ENCODE measurements at places on chromosomes 1 and 21.
A peak's percentile ranks its signal among the peaks of the same experiment; 100 is the strongest.

DNA sequence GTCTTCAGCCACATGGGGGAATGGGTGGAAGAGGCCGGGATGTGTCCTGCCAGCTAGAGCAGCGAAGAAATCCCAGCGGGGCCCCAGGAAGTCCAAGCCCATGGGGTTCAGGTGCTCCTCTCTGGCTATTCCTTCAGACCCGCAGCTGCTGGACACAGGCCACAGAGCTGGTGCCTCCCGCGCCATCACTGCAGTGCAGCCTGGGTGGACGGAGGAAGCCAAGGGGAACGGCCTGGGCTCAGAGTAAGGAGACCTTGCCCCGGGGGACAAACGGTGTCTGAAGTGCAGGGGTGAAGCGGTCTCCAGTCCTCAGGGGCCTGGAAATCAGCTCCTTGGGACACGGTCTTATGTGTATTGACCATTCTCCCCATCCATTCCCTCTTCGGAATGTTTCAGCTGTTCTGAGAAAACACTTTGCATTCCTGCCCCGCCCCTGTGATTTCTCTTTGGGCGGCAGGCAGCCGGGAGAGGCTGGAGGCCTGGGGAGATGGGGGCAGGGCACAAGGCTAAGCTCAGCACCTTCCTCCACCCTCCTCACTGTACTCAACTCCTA is 18.4 kb downstream of the MTHFR start:
- DNase-seq: no peak

GRCh38 chr1:14061204-14061603 is 361.2 kb downstream of the PRDM2 start:
- DNase-seq: no peak

DNA sequence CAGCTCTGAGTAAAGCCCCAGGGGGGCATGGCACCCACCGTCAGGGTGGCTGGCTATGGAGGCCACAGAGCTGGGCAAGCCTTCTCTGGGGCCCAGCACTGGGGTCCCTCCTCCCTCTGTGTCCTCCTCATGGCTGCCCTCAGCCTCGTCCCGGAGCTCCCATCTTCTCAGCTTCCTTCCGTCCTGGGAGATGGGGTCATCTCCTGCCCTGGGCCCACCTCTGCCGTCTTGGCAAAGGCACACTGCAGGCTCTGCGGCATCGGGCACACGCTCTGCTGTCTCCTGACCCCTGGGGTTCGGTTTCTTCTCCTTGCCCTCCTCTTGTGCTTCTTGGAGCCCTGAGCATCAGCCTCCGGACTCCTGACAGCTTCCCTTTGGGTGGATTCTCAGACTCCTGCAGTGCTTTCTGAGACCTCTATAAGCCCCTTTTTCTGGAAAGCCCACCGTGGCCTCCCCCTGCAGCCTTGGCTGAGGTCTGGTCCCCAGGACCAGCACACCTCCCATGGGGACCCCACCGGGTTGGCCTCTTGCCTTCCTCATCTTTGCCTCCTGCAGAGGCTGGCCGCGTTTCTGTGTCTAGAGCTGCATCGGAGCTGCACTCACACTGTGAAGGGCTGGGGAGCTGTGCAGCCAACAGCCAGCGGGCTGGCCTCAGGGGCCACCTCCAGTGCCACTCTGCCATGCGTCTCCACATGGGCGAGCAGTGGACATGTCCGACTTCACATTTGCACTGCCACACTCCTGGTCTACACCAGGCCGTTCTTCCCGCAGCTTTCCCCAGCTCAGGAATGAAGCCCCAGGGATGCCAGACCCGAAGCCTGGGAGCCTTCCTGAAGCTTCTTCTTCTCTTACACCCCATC is 11.6 kb downstream of the UMODL1 start:
- DNase-seq: no peak

- no peak for DNase-seq
These were observed 136.7 kb upstream of the C1orf105 start for GRCh38 chr1:172283766-172284165.

DNA sequence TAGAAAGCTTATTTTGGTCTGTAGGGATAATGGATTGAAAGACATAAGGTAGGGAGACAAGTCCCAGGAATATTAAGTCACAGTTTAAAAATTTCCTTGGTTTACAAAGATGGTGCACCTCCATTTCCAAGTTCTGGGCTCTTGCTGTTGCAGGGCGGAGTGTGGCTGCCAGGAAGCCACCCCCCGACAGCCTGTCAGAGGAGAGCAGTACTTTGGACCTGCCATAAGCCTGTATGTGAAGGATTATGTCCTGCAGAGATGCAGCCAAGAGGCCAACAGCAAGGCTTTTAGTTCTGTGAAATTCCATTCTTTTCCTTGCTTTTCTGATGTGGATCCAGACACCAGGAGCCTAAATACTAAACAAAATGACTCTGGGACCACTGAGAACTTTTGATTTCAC is 31.9 kb upstream of the GTF2B start:
- DNase-seq: no peak

GRCh38 chr1:51044199-51044598 is 57.8 kb upstream of the C1orf185 start:
- no peak for DNase-seq

GRCh38 chr1:200654660-200655059 is 15.0 kb downstream of the DDX59 start:
- no peak for DNase-seq

GRCh38 chr1:241608379-241609033 is 31.7 kb downstream of the CHML start:
- no peak for DNase-seq

DNA sequence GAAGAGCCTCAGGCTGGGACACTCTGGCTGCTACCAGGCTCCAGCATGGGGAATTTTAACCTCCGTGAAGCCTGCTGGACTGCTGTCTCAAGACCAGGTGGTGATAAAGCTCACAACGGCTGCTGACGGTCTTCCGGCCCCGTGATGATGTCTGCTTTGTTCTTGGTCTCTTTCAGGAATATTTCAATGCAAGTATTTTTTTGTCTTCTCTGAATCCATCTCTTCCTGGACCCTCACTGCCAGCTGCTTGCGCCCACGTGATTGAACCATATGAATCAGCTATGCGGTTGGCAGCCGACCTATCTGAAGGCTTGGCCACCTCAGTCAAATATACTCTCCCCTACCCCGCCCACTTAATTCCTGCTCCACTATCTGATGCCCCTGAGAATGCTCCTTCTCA is 14.6 kb upstream of the SLC6A17 start:
- no peak for DNase-seq

- no peak for DNase-seq
These were observed 2.1 kb upstream of the AHCTF1 start for GRCh38 chr1:246933893-246934292.

GRCh38 chr1:67832737-67833601 is at the start of gene GNG12:
Gene GNG12 (minus strand): TSS chr1:67833467. CDS start chr1:67707686, 125,781 bp downstream.
- DNase-seq: peak; percentile 89

DNA sequence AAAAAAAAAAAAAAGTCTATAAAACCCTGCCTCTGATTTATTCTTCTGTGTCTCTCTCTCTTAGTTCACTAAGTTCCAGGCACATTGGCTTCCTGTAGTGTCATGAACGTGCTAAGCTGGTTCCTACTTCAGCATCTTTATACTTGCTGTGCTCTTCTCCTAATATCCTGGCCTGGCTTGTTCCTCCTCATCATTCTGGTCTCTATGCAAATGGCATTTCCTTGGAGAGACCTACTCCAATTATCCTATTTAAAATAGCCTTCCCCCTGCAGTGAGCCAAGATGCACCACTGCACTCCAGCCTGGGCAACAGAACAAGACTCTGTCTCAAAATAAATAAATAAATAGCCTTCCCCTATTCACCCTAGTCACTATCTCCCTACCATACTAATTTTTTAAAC is 9.7 kb upstream of the CLCC1 start:
- DNase-seq: no peak

DNA sequence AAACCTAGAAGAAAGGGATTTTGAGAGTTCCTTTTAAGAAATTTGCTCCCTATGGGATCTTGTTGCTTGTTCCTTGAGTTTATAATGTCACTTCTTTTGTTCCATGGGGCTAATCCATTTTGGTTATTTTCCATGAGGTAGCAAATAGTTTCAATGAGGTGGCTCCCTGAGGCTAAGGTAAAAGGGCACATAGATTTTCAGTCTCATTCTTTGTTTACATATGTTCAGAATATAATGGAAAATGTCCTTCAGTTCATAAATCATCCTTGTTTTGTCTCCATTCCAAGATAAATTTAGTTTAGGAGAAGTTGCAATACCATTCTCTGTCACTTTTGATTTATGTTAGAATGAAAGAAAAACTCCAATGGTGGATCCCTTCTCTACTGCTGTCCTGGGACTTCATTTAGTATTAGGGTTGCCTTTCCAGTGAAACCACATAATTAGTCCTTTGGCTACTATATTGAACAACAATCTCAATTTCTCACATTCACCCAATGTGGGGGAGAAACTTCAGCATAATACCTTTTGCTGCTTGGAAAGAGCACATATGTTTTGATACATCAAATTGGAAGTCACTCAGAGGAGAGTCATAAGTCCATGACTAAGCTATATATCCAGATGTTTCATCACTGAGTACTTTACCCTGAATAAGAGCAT is 80.9 kb upstream of the ADAMTS5 start:
- DNase-seq: no peak

DNA sequence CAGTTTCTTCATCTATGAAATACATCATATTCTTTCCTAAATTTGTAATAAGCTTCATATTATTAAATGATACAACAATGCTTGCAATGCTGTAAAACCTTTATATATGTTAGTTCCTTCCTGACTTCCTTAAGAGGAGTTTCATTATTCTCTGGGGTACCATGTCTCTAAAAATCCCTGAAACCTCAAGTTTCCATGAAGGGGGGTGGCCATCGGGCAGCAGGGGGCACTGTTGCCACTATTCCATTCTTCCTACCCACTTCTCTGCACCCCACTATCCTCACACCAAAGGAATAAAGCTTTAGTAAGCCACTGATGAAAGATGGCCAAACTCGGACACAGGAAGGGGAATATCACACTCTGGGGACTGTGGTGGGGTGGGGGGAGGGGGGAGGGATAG is 9.0 kb upstream of the DMRTB1 start:
- DNase-seq: no peak

GRCh38 chr1:60101516-60101915 is 27.9 kb upstream of the C1orf87 start:
- DNase-seq: no peak

- DNase-seq: no peak
These were observed 46.0 kb downstream of the PKP1 start for GRCh38 chr1:201329286-201329685.

- no peak for DNase-seq
These were observed 1.1 kb upstream of the SHISAL2A start for GRCh38 chr1:52631759-52632331.

GRCh38 chr1:109272021-109272799 is 10.7 kb downstream of the PSRC1 start:
- peak; percentile 59 for DNase-seq

DNA sequence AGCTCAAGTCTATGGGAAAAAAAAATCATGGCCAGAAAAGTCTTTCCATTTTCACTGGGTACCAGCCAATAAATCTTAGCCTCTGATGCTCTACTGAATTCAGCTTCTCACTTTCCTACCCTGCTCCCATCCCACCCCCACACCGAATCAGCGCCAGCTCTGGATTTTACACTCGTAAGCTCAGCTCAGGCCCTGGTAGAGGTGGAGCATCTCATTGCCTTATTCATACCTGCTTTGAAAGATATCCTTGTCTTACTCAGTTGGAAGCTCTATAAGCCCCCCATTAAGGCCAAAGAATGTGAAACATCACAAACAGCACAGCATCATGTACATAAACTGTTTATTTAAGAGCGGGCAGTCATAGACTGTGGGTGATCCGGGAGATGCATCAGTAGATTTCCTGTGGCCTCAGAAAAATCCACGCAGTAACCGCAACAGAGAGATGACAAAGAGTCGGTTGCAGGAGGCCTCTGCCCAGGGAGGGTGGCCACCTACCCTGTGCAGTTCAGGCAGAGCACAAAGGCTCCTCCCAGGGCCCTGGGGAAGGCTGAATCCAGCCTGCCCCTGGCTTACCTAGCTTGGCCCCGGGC is 36.4 kb upstream of the ETS2 start:
- no peak for DNase-seq

GRCh38 chr1:156676820-156677615 is at the start of gene NES:
Gene NES (minus strand): TSS chr1:156677407. CDS start chr1:156677264, 143 bp downstream.
- DNase-seq: no peak

DNA sequence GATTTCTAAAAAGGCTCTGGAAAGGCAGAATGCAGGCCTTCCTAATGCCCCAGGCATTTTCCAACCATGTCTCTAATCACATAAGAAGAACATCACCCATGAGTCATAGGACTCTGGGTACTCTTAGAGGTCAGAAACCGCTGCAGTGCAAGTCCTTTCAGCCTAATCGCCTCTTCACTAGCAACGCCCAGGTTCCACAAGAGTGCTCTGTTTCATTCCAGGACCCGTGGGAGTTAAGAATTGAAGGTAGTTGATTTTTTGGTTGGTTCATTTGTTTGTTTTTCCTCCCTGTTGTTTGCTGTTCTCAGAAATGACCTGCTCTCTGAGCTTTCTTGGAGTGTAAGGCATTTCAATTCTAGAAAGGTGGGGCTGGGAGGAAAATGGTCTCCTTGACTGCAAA is 123.2 kb downstream of the NR5A2 start:
- DNase-seq: no peak

DNA sequence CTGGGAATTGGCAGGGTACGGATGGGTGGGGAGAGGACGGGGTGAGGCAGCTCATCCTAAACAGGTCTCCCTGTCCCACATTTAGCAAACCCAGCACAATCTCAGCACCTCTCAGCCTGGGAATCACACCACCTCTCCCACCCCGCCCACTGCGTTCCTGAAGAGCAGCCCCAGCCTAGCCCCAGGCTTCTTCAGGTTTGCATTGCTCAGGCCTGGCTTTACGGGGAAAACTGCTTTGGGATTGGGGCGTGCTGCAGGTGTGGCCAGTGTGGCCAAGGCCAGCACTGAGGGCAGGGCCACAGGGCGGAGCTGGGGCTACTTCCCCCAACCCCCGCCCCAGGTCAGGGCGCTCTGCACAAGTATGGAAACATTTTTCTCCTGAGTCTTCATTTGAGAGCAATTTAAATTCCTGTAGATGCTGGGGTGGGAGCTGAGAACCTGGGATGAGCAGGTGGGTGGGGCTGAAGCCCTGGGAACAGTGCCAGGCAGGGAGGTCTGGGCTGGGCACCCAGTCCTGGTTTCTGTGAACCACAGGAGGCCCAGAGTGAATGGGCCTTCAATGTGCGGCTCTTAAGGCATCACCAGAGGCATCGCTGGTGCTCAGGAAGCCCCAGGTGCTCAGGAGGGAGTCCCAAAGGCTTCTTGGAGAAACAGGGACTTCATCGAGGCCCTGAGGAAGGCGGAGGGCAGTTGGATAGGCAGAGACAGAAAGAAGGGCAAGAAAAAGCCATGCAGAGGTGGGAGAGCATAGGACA is 24.1 kb downstream of the TNNT2 start:
- DNase-seq: no peak
